ENCODE measurements at places on chromosomes 12 and 14.

DNA sequence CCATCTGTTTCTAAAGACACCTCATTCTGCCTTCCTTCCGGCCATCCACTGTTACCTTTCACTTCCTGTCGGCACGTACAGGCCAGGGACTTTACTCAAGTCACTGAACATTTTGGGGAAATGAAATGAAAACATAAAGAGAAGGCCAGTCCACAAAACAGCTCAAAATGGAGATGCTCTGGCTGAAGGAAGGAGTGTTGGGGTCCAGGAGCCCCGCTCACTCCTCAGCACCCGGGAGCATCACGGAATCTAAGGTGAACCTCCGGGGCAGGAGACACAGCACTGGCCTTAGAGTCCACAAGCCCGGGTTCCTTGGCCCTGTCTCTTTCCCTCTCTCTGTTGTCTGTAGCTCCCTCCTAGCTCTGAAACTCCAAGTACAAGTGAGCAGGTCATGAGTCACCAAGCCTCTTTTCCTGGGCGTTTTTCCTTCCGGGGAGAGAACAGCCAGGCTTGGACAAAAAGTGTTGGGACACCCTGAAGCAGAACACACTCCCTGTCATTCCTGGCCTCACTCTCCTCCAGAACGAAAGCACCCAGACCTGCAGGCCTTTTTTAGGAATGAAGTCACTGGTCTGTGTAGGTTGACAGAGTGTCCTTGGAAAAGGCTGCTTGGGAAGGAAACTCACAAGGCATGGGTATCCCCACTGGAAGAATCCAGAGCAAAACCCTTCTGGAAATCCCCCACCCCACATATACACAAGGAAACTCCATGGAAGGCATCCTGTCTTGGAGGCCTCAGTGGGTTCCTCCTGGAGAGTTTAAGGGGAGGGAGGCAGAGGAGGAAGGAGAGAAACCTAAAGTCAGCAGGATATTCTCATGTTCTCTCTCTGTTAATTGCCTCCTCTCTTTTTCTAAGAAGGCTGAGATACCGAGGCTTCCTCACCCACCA, 245.3 kb downstream of the ZFP36L1 start:
- peak; percentile 98 for DNase-seq

DNA sequence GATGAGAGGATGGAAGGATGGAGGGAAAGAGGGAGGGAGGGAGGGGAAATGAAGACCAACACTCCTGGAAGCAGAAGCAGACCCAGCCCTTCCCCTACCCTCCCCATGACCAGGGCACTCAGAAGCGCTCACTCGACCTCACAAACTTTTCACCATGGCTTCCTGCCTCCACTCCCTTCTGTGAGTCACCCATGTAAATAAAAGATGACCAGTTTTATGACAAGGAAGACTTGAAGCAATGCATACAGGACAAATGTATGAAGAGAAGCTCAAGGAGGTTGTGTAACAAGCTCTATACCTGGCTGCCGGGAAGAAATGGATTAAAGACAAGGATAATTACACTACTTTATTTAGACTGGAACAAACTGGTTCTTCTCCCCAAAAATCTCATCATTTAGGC, 63.8 kb downstream of the CDC42BPB start:
- peak; percentile 65 for DNase-seq

DNA sequence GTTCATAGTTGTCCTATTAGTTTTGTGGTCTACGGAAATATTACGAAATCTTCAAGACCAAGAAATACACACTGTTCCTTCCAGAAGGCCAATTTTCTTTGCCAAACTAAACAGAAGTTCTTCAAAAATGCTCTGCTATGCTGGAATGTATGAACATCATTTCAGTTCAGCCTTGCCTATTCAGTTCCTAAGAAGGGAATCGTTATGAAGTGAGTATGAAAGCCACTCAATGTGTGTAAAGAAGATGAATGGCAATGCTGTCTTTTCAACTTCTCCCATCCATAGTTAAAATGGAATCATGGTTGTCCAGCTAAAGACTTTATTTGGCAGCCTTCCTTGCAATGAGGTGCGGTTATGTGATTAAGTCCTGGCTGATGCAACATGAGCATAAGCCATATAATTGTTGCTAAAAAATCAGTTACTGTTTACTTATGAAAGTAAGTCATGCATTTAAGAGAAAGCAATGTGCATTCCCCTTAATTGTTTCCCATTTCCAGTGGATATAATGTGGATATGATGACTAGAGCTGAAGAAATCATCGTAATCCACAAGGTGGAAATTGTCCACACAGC, 73.8 kb upstream of the PTPRR start:
- peak; percentile 84 for DNase-seq

GRCh38 chr12:115709540-115710011, 567.9 kb downstream of the MED13L start:
- no peak for DNase-seq

GRCh38 chr14:103628221-103628683, 759 bp upstream of the KLC1 start:
- DNase-seq, result peak; percentile 82

DNA sequence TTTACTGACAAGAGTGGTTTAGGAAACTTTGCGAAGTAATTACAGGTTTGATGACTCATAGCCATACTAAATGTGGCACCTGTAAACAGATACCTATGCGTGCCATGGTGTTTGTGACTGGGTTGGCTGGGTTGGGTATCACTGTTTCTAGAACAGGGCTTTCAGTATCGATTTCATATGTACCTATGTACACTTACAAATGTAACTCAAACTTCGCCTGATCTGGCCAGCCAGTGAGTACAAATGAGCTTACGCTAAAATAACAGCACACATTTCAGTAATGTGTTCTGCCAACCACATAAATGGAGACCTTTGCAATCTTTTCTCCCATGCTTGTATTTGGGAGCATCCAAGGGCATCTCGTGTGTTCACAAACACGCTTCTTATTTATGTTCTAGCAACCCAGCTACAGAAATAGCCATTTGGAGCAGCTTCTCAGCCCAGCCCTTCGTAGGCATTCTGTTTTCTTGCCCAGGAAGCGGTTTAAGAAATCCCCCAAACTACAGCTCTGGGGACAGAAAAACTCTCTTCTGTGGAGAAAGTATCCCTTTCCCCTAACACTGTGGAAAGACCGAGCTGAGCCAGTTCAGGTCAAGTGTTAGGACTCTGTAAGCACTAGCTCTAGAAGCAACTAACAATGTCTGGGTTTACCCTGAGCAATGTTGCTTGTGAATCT, 42.3 kb upstream of the MDM1 start:
- no peak for DNase-seq

DNA sequence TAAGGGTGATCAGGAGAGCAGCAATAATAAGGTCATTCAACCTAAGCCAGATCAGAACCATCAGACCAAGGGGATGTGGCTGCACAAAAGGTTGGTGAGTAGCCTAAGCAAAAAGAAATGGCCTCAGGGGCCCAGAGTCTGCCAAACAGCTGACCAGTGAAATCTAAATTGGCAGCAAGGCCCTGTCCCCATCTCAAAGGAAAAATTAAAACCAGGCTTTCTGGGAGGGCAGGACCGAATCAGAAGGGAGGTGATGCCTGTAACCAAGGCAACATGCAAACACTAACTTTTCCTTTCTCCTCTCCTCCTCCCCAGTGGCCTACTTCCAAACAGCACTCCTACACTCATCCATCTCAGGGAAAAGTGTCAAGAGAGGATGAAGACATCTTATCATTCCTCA, 256.4 kb downstream of the NUAK1 start:
- no peak for DNase-seq

- DNase-seq, result no peak
Measured at GRCh38 chr12:54980341-54980740, 4.2 kb downstream of the TESPA1 start.

DNA sequence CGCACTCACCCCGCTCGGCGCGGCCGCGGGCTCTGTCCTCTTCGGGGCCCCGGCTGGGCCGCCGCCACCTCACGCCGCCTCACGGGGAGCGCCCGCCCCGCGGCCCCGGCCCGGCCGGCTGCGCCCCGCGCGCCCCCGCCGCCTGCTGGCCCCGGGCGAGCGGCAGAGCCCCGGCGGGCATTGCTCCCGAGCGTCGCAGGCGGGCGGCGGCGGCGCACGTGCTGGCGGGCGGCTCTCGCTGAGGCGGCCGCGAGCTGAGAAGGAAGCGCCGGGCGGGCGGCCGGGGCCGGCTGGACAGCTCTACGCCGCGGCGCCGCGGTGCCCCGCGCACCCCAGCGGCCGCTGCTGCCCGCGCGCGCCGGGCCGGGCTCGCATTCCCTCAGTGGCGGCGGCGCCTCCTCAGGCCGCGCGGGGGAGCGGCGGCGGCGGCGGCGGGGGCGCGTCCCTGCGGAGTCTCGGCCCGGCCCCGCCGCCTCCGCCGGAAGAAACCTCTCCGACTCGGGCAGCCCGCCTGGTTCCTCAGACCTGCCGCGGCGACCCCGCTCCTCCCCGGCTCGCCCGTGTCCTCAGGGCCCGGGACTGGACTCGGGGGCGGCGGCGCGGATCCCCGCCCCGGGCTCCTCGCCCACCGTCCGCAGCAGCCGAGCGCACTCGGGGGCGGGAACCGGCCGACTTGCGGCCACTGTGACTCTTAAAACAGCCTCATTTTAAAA, at the start of gene PITPNM2:
TSS of gene PITPNM2 (minus strand) at position 347 of the 713 bp plus-strand sequence. CDS start 116,500 bp downstream, outside the sequence.
- peak; percentile 75 for DNase-seq

DNA sequence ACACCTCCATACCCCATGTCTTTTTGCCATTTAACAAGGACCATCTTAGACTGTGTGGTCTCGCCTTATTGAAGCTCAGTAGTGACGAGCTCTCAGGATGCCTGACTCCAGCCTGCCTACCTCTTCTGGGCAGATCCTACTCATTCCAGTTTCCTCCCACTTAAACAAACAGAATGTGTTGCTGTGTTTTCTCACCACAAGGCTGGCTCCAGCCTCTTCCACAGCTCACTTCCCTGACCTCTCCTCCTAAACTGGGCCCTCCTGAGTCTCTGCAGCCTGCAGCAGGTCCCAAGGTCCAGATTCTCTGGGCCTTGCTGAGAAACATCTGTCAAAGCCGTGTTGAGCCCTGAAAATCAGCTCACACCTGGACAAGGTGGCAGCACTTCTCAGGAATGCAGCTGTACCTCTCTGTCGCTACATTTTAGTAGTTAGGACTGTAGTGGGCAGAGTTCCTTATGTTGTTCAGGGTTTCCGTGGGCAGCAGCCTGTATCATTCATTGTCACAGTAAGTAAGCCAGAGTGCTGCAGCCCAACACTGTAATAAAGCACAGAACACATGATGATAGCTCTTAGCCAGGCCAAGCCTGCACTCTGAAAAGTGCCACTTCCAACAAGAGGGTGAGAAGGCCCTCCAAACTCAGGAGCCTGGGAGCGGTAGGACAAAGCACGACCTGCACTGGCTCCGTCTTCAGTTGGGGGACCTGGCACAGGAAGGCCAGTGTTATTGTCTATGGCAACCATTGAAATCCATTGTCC, 68.5 kb downstream of the NKX2-1 start:
- no peak for DNase-seq

DNA sequence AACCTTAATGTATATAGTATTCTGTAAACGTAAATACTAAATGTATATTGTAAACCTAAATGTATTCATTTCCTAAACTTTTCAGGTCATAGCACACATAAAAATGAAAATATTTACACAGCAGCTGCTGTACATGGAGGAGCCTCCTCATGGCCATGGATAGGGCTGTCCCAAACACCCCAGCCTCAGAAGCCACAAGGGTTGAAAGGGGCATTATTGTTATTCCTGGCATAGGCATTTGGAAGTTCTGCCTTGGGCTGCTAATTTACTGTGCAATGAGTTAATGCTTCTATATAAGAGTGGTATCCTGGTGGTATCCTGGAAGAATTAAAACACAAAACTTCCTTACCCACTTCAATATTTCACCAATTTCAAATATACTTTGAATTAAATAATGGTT, 159.4 kb downstream of the SLC5A8 start:
- DNase-seq, result no peak

- DNase-seq, result no peak
Measured at GRCh38 chr14:37932008-37932407, 275.7 kb upstream of the SSTR1 start.

- no peak for DNase-seq
Measured at GRCh38 chr14:60093606-60094005, 1.9 kb downstream of the PCNX4 start.

DNA sequence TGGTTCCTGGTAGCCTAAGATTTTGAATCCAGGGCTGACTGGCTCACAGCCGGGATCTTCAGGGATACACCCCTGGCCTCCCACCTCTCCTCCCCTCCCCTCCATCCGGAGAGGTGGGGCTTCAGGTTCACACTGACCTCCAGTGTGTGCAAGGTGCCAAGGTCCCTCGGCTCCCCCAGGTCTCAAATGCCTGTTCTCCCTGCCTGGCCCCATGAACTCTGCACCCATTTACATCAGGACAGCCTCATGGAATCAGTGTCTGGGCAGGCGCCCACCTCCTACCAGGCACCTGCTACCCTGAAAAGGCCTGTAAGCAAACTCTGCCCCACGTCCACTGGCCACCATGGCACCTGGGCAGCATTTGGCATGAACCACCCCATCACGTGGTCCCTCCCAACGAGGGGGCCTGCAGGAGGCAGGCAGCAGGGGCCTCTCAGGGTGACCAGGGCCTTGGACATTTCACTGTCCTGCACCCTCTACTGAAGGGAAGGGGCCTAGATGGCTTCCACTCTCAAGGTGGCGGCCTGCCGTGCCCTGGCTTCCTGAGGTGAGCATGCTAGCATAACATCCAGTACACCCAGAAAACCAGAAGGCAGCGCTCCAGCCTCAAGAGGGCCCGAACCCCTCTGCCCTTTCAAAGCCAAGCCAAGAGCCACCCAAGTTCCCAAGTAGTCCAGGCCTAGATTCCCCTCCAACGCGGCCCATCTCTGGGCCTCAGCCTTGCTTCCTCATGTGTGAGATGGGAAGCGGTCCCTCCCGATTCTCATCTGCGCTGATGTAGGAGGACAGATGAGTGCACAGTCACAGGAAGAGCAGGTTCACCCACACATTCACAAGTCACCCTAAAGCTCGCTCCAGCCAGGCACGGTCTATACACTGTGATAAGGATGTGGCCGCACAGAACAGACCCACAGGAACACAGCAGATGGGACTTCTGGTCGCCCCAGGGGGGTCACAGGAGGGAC, 37.3 kb downstream of the CCDC85C start:
- DNase-seq, result no peak

DNA sequence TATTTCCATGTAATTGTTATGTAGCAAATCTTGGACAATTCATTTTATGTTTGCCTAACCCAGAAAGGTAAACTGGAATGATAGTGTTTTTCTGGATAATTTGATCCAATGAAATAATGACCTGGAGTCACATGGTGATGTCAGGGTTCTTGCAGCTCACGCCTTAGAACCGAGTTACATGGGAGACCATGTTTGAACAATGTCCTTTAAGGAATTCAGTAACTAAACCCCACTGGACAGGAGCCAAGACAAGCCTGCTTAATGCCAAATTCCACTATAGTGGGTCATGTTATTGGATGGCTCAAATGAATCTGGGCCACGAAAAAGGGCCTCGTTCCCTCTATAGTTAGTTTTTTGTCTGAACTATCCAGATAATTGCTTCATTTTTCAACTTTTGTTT, 255.8 kb upstream of the HMGA2 start:
- no peak for DNase-seq

GRCh38 chr12:47973870-47974269, 10.5 kb downstream of the TMEM106C start:
- DNase-seq, result no peak

DNA sequence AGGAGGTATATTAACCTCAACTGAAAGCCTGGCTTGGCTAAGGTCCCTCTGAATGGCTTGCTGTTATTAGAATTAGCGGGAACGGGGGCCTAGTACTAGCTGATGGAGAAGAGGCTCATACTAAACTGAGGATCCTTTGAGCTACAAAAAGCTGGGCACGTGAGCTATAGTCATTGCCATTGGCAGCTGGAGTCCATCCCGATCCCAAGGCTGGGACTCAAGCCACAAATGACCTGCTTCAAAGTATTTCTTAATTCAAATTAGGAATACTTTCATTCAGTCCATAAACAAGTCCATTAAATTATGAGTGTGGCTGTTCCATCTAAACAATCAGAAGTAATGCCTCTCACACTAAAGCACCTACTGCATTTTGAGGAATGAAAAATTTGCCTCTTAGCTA, 114.5 kb downstream of the DACT1 start:
- no peak for DNase-seq

Measured in HCEC 1CT (cell line).